ENCODE measurements at places on chromosomes 5 and 9. TPM values are rescaled to one million over a fixed set of nuclear protein-coding genes. Genes with fewer than 3 reads are reported as not detected.
A peak's percentile ranks its signal among the peaks of the same experiment; 100 is the strongest.

The ADAMTS6 gene
- 3.1 TPM for polyA plus RNA-seq

The POLE3 gene
- polyA plus RNA-seq = 58.9 TPM

The LCN2 gene
- 4.0 TPM for polyA plus RNA-seq

The SVEP1 gene
- not detected for polyA plus RNA-seq

The STPG3 gene
- polyA plus RNA-seq = not detected

DNA sequence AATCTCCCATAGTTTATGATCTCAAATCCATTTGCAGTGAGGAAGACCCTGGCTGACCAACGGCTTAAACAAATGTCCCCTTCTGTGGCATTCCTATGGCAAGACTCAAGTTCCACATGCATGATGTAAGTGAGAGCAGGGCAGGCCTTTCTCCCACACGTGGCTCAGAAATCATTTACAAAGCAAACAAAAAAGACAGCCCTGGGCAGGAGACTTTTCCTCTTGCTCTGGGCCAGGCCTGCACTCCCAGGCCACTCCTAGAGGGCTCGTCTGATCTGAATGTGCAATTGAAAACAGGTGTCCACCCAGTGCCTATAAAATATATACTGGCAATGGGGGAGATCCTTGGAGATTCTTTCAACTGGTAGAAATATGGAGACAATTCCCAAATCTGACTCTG is 123.1 kb downstream of the DMRT2 start:
- no peak for DNase-seq

GRCh38 chr5:34001241-34001841 is 6.5 kb downstream of the AMACR start:
- no peak for DNase-seq

DNA sequence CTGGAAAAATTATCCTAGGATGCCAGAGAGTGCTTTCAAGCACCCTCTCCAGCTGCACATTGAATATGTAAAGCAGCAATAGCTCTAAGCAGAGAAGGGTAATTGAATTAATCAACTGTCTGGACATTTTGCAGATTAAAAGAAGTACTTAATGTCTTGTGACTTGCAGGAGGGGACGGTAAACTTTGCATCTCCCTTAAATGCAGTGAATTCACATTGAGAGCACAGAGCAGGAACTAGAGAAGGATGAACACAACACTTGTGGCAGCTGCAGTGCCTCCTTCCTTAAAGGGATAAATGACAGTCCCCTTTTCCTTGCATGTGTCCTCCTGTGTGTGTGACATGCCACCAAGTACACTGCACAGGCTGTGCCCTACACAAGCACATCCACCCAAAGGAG is 7.4 kb upstream of the CDK5RAP2 start:
- no peak for DNase-seq

GRCh38 chr5:157961896-157962590 is 103.1 kb upstream of the CLINT1 start:
- no peak for DNase-seq

- DNase-seq = peak; percentile 63
Observed at GRCh38 chr5:160369990-160370712, at the start of gene C1QTNF2. C1QTNF2 (minus strand) TSS chr5:160370626; CDS start chr5:160355011, 15,615 bp downstream.

DNA sequence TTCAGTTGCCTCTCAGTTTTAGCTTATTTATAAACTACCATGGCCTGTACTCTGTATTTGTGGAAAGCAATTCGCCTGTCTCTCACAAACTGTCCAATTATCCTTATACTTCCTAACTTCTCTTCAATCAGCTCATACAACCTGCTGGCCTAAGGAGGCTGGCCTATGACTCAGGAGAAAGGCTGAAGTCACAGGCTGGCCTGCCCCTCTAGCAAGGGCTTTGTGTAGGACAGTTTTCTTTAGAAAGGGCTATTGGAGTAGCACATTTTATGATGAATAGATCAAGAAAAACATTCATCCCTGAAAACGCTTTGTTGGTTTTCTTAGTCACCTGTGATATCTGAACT is 988.7 kb upstream of the ARRDC3 start:
- no peak for DNase-seq

DNA sequence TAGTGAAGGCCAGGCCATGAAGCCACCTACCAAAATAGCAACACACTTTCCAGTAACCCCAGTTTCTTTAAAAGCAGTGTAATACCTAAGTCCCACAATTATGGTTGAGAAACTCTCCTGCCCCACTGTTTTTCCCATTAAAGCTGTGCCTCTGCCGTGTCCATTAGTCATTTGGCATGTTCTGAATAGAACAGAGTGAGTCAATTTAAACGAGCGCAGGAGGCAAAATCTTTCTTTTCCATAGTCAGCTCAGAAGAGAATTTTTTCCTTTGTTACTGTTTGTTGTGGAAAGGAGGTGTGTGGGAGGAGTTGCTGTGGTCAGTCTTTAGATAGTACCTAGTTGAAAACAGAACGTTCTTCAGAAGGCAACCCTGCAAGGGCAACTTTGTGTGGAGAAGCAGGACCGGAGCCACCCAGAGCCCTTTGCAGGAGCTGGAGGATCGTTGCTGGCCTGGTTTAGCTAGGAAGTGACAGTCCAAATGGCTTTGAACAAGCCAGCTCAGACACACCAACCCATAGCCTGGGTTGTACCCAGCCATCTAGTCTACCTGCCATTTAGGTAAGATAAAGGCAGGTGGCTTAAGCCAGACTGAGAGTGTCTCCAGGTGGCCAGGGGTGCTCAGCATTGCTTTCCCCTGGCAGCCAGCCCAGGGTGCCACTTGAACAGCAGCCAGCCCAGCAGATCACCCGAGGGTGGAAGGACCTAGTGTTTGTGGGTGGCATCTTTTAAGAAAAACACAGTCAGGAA is 30.4 kb downstream of the GADD45G start:
- DNase-seq = peak; percentile 64

DNA sequence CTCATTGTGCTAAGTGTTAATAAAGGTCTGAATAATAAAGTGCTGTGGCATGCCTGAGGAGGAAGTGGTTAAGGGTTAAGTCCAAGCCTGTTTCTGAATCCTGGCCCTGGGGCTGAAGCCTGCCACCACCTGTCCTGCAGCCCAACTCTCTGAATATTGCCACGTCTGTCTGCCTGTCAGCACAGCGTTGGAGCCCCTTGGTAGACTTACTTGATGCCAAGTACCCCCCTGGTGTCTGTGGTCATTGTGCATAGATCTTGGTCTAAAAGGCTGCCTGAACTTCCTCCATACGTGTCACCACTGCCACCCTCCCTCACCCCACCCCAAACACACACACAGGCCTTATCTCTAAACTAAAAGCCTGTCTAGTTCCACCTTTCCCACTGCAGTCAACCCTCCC is 35.4 kb upstream of the SLC2A8 start:
- DNase-seq = peak; percentile 71

DNA sequence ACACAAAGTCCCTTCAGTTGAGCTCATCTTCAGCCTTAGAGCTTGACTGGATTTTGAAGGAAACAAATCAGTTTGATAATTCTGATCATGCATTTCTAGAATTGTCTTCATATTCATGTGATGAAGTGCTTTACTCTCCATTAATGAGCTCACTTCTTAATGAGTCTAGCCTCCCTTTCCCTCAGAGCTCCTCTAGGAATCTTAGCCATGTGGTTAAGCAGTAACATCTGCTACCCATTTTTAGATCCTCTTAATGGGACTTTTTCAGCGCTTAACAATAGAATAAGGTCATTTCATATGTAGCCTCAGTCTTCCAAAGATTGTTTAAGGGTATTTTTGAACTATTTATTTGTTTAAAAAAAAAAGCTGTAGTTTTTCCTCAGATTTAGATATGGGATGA is 36.9 kb upstream of the LURAP1L start:
- no peak for DNase-seq

DNA sequence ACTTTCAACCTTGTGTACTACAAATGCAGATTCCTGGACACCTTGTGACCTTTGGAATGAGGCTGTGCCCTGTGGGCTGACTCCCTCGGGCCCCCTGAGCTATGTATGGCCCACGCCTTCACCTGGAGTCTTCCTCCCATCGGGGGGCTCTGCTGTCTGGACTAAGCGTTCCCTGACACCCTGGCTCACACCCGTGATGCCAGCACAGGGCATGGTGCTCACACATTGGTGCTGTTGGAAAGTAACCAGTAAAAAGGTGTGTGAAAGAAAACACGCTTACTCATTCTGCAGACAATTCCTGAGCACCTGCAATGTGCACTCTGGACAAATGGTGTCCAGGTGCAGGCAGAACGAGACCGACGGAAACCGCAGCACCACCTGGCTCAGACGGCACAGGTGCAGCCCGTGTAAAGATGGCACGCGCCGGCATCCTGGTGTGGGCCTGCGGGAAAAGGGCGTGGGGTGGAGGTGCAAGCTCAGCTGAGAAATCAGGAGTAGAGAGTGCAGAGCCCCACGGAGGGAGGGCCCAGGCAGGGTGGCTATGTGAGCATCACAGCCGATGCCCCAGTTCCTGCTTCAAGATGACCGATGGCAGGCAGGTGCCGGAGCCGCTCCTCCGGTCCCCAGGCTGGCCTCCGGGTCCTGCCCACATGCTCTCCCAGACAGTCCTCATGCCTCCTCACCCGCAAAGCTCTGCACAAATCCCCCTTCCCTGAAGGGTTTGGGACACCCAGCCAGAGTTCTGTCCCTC is 11.0 kb downstream of the LPCAT1 start:
- DNase-seq = no peak

GRCh38 chr9:89992326-89993198 is 387.8 kb downstream of the GADD45G start:
- DNase-seq = no peak

- DNase-seq = no peak
Observed at GRCh38 chr9:125758986-125759763, 12.0 kb downstream of the PBX3 start.

- DNase-seq = peak; percentile 17
Observed at GRCh38 chr9:91777292-91777830, 172.7 kb downstream of the ROR2 start.

DNA sequence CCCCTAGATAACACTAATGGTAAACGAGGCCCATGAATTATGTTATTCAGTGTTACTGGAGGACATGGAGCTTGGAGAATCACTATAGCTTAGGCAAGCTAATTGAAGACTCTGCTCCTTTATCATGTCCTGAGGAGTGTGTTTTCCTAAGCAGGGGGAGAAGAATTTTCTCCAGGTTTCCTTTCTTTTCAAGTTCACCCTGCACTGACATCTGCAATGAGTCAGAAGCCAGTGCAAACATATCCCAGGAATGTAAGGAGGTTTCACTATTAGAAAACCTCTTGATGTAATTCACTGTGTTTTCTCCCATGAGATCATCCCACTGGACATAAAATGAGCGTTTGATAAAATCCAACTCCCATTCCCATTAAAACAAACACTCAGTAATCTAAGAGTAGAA is 75.6 kb downstream of the DMRT2 start:
- peak; percentile 54 for DNase-seq

GRCh38 chr9:91986248-91986647 is 36.2 kb upstream of the ROR2 start:
- DNase-seq = no peak

DNA sequence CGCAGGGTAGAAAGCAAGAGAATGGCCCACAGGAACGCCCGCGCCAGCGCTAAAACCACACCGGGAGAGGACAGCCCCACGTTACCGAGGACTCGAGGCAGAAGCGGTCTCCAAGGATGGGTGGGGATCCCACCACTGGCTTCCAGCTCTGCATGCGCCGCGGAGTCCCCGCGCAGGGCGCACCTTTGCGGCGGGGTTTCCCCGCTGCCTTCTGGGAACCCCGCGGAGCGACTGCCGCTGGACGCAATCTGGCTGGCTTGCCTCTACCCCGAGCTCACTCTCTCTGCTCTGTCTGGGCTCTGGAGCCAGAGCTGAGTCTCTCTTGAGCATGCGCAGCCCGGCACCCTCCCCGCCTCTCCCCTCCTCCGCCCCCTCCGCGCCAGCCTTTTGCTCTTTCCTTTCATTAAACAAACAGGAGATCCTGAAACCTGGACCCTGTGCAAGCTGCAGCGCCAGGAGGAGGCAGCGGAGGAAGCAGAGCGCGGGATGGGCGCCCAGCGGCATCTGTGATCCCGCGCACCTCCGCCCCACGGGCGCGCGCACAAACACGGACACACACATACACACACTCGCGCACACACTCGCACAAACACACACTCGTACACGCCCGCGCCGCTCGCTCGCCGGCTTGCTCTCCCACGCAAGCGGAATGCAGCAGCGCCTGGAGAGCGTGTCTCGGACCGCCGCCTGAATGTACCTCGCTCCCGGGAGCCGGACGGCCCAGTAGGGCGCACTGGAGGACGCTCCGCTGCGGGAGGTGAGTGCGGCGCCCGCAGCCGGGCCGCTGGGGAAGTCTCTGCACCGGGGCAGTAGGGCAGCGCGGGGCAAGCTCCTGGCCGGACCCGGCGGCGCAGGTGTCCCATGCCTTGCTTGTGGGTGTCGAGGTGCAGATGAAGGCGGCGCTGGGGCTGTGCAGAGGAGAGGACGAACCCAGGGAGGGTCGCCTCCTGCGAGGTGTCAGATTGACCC is at the start of gene PLPPR1:
Gene PLPPR1, plus strand, starts transcription at position 382 of the 969 bp plus-strand sequence.
- DNase-seq = peak; percentile 48

DNA sequence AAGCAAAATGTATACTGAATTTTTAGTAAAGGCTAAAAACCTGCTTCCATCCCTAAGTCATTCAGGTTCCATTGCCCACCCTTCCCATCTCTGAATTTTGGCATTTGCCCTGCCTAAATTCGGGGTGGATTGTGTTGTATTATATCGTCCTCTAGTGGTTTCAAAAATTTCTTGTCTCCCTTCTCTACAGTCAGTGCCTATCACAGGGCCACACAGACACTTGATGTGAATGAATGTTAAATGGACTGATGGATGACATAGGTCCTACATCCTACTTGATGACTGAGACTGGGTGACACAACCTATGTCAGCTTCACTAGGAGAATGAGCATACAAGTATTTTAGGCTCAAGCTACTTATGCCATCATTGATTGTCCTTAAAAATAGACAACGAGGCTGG is 45.6 kb upstream of the SLC30A5 start:
- DNase-seq = no peak

- DNase-seq = no peak
Observed at GRCh38 chr5:171705830-171706468, 79.7 kb upstream of the SMIM23 start.

DNA sequence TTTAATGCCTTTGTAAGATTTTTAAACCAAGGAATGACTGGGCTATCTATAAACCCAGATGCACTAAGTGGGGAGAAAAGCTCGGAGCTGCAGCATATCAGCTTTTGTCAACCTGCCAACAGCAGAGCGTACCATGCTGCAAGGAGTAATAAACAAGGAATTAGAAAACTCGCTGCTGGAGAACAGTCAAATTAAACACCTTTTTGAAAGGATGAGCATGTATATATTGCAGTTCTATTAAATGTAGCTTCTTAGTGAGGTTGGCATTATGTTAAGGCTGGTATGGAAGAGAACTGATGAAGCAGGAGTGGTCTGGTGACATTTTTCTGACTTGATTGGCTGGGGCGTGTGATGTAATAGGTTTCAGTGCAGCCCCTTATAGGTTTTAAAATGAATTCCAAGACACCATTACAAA is 74.7 kb downstream of the PIK3R1 start:
- no peak for DNase-seq

DNA sequence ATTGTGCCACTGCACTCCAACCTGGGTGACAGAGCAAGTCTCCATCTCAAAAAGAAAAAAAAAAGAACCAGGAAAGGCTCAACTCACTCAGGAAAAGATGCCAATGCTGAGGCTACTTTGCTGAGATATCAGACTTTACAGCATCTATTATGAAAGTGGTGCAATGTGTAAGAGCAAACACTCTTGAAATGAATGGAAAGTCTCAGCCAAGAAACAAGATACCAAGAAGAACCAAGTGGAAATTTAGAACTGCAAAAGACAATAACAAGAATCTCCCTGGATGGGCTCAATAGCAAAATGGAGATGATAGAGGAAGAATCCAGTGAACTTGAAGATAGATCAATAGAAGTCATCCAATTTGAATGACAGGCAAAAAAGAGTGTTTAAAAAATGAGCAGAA is 37.7 kb downstream of the TSPAN17 start:
- DNase-seq = no peak
